Activated CD4-positive, alpha-beta T cell treated with anti-CD3 and anti-CD28 coated beads, Interleukin-2, amount 50 U/mL, for 4 hours (primary cell): ENCODE measurements at places on chromosomes 1 and 21.

DNA sequence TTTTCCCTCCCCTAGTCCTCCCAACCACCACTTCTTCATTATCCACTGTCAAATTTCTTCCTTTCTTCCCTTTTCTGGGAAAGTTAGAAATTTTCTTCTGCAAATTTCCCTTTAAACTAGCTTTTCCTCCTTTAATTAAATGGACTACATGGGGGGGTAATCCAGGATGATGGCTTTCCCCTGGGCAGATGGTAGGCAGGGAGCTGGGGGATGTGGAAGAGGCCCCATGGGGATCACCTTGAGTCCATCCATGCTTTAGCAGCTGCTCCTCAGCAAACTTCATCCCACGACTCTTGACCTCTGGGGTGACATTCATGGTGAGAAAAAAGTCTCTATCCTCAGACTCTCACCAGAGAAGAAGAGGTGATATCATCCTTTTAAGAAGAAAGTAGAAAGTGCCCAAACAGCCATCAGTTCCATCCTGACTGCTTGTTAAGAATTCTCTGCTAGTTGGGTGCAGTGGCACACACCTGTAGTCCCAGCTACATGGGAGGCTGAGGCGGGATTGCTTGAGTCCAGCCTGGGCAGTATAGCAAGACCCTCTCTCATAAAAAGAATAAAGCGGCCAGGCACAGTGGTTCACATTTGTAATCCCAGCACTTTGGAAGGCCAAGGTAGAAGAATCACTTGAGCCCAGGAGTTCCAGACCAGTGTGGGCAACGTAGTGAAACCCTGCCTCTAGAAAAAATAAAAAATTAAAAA, 2.4 kb downstream of the GPATCH4 start:
- DNase-seq: no peak

DNA sequence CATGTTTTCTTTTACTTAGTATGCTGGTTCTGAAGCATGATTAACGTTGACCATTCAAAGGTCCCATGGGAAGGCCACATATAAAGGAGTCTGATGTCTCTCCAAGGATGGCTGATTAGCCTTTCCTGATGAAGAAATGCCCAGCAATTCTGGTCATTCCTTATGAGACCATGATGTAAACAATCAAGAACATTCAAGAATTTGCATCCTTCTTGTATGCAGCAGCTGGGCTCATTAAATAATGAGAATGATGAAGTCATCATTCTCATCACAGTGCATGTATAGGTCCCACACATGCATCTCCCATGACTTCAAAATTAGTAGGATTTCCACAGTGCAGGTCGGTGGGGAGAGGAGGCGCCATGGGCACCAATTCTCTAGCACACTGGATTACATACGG, 85.4 kb downstream of the APP start:
- DNase-seq: no peak

DNA sequence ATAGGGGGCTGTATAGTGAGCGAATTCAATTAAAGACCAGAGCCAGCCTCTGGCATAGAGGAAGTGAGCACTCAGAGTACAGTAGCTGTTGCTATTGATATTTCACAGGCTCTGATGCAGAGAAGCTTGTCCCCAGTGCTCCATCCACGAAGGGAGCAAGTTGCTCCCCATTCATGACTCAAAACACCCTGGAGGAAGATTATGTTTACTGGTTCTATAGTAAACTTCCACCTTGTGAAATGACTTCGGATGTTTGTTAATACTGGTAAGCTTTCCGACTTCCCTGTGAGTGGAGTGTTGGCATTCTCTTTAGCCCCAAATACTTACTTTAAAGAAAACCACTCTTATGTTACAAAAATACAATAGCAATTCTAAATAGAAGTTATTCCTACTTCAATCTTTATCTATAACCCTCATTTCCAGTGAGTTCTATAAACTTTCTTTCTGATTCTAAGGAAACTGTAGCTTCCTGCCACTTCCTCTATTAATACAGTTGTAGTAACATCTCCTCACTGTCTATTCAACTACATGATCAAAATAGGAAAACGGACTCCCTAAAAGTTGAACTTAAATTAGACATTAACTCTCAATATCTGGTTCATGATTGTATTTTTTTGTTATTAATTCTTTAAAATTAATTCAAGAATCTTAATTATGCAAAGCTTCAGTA, 46.4 kb downstream of the ZNF281 start:
- no peak for DNase-seq

DNA sequence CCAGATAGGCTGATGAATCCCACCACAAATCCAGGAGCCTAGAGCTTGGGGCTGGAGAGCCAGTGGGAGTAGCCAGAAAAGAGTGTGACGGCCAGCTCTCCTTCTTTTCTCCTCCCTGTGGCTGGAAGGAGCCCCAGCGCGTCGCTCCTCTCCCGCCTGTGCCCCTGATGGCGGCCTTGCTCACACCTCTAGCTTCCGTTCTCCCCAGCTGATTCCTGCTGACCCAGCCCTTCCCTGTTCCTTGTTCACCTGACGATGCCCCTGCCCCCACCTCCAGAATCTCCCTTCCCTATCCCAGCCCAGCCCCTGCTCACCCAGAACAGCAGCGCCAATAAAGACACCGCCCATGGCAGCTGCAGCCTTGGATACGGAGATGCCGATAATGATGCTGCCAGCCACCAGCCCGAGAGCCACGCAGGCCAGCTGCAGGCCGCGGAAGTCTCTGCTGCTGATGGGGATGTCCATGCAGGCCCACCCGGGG, 656 bp downstream of the KNCN start:
- DNase-seq: no peak

GRCh38 chr1:244887281-244887680, 22.9 kb upstream of the HNRNPU start:
- DNase-seq: no peak

- no peak for DNase-seq
Observed at GRCh38 chr1:10245674-10246073, 35.3 kb downstream of the KIF1B start.

DNA sequence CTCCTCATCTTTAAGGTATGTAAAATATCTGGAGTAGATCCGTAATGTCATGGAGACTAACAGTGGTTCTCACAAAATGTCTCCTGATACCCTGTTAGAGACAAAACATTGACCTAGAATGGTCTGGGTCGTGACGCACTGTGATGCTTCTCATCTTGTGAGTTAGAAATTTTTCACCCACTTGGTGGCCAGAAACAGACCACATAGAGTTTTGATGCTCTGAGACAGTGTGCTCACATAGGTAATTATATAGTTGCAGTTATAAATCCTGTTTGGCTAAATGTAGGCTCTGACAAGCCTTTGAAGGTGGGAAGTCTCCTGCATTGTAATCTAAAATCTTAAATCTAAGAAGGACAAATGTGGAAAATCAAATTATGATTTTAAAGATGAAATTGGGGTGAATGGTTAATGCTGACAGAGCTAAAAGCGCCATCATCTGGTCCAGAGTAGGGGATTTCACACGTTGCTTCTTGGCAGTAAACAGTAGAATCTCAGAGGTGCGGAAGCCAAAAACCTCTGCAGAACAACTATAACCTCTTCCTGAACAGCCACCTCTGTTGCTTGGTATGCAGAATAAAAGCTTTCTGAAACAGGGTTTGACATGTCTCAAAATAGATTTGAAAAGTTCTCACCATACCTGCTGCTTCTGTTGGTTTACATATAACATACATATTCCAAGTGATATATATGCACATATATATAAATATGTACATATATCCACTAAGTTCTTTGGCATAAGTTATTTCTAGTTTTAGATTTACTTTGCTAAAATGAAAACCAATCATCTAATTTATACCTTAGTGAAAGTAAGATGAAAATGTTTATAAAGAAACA, 17.1 kb downstream of the RPAP2 start:
- peak; percentile 13 for DNase-seq

DNA sequence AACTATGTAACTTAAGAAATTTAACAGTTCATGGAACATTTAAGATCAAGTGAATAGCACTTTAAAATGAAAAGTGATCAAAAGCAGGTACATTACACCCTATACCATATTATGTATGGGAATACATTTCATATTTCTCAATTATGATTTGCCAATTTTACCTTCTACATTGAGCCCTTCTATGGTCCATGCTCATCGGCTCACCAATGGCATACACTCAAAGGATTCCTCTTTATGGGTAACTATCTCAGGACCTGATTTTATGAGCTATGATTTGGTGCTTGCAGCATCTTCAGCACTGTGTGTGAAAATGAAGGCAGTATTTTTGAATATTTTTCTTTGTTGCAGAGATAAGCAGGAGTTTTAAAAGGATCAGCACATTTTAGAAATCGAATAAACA, 33.5 kb downstream of the FUBP1 start:
- no peak for DNase-seq

- no peak for DNase-seq
Observed at GRCh38 chr1:115596080-115596780, 45.5 kb upstream of the VANGL1 start.
